ENCODE measurements at places on chromosomes 11 and 22. TPM values are rescaled to one million over a fixed set of nuclear protein-coding genes. Genes with fewer than 3 reads are reported as not detected.

GRCh38 chr11:66854729-66855211 lies 2.1 kb upstream of the LRFN4 start:
- no peak for DNase-seq

GRCh38 chr11:58186938-58187337 lies 1.9 kb upstream of the OR9Q2 start:
- no peak for DNase-seq

DNA sequence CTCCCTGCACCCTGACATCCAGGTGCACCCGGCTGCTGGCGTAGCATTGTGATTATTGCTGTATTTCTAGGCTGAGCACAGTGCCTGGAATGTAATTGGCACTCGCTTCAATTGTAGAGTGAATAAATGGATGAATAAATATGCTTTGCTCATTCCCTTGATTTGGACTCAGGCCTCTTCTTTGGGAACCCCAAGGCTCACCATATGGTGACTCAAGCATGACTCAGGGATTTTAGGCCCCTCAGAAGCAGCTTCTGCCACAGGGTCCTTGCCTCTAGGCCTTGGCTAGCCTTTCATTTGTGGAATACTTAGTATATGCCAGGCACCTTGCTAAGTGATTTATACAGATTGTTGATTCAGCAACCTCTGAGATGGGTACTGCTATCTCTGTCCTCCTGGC lies 78.9 kb downstream of the GRIK4 start:
- no peak for DNase-seq

- no peak for DNase-seq
Measured at GRCh38 chr11:73830261-73830660, 42.6 kb downstream of the MRPL48 start.

- no peak for DNase-seq
Measured at GRCh38 chr11:129423426-129423825, 47.8 kb downstream of the BARX2 start.

GRCh38 chr11:35765211-35765610 lies 102.6 kb downstream of the TRIM44 start:
- no peak for DNase-seq

DNA sequence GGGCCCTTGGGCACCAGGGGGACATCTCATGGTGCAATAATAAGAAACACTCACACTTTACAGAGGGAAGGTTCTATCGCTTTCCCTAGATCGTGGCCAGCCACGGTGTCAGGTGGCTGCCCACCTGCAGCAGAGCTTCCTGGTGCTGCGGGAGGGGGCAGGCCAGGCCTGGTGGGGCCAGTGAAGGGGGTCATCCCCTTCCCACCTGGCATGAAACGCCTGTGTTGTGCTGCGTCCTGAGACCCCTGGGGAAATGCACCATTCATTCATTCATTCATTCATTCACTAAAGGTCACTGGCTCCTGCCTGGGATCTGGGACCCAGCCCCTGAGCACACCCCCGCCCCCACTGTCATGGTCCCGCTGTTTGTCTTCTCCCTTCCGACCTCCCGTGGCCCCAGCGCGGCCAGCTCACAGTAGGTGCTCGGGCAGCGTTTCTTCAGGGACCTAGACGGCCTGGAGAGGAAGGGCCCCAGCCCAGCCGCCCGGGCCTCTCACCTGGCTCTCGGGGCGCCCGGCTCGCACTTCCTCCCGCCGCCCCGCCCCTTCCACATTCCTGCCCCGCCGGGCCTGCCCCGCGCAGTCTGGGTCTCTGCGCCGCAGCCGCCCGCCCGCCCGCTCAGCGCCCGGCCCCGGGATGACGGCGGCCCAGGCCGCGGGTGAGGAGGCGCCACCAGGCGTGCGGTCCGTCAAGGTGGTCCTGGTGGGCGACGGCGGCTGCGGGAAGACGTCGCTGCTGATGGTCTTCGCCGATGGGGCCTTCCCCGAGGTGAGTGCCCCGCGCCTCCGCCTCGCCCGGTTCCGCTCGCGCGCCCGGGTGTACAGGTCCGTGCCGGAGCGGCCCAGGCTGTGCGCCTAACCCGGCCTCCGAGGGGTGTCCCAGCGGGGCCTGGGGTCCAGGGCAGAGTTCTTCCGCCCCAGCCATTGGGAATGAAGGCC lies at the start of gene RHOD:
RHOD (plus strand) TSS at position 581 of the 938 bp plus-strand sequence; CDS start at position 637, 56 bp downstream.
- DNase-seq = no peak

GRCh38 chr11:45396394-45396793 lies 110.3 kb upstream of the SYT13 start:
- DNase-seq = no peak

DNA sequence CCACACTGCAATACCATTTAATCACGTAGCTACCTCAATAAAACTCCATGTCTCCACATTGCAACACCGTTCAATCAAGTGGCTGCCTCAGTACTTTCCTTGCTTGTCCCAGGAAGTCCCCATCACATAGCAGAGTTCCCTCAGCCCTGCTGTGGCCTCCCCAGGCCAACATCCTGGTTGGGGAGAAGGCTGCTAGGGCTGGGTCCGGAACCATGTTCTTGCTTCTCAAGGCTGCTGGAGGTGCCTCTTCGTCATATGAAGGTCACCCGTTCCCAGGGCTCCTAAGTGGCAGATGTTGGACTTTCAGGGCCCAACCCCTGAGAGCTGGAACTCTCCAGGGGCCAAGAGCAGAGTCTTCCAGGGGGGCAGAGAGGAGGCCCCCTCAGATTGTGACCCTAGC lies 3.3 kb downstream of the ART5 start:
- DNase-seq = no peak

DNA sequence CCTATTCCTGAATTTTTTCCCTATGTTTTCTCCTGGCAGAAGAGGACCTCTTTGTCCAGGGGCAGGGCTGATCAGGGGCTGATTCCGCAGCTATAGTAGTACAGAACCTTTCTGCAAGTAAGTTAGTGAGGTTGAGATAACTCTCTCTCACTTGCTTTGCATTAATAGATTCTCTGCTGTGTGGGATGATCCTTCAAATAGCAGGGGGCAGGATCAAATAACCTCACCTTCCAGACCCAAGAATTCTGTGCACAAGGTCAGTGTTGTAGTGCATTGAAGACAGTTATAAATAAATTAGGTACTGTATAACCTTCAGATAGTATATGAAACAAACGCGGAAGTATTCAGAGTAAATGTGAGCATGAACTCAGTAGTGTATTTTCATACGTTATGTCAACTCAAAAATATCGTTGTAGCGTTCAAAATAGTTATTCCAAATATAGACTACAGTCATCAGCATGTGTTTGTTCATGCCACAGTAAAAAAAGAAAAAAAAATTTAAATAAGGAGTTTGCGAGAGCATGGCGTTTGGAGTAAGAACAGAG lies 278 bp downstream of the MMP26 start:
- no peak for DNase-seq

DNA sequence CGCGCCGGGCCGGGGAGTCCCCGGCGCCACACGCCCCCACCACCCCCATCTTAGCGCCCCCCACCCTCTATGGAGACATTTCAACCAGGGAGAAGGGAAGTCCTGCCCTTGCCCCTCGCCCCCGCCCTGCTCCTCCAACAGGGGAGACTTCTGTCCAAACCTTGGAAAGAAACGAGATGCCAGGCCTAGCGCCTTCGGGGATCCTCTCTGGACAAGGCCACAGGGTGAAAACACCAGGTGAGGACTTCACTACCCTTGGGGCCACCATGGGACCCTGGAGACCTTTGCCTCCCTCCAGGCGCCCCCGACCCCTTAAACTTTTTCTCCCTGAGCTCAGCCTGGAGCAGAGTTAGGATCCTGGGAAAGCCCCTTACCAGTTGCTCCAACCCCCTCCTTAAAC lies 11.6 kb upstream of the NPAS4 start:
- no peak for DNase-seq

- no peak for DNase-seq
Measured at GRCh38 chr11:86606836-86607481, 65.5 kb downstream of the ME3 start.

DNA sequence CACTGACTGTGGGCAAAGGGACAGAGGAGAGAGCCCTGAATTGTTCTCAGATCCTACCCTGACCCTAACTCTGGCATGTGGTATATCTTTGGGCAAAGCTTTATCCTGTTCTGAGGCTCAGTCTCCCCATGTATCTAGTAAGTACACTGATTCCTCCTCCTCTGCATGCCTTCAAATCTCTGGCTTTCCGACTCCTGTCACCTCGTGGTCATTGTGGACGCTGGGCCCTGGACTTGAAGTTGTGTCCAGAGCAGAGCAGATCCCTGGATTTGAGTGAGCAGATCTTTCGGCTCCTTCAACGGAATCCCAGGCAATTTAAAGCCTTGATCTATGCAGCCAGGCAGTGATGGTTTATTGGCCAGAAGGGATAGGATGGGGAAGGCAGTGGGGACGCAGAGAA lies 3.0 kb downstream of the MOGAT2 start:
- no peak for DNase-seq

DNA sequence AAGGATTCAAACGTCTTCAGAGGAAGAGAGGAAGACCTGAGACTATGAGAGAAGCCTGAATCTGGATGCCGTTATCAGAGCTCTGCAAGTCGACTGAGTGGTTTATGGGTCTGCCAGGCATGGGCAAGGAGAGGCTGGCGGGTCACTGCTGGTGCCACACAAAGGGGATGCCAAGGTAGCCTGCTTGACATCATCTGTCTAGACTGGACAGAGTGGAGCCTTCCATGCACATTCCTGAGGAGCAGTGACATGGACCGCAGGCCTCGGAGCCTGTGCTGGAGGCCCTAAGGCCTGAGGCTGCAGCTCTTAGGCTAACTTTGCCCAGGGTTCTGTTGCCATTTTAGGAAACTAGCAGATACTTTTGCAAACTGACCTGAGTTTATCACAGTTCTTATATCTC lies 127.4 kb downstream of the WT1 start:
- no peak for DNase-seq

CBLIF gene
- not detected for total RNA-seq

KRTAP5-11 gene
- total RNA-seq = not detected

MAML2 gene
- 16.2 TPM for total RNA-seq

HSPB2 gene
- total RNA-seq = 0.21 TPM

POTEH gene
- total RNA-seq = not detected

DDX25 gene
- 1.2 TPM for total RNA-seq

ISX gene
- total RNA-seq = not detected

MUC5AC gene
- total RNA-seq = not detected

ZNF280A gene
- total RNA-seq = not detected

RAC2 gene
- total RNA-seq = 24.0 TPM

OR4A15 gene
- total RNA-seq = not detected

MRGPRX3 gene
- total RNA-seq = not detected

Data from kidney epithelial cell (primary cell).